Aorta (tissue), 5 donors: ENCODE measurements at places on chromosomes 11 and 22. TPM values are rescaled to one million over a fixed set of nuclear protein-coding genes. Genes with fewer than 3 reads are reported as not detected.

DNA sequence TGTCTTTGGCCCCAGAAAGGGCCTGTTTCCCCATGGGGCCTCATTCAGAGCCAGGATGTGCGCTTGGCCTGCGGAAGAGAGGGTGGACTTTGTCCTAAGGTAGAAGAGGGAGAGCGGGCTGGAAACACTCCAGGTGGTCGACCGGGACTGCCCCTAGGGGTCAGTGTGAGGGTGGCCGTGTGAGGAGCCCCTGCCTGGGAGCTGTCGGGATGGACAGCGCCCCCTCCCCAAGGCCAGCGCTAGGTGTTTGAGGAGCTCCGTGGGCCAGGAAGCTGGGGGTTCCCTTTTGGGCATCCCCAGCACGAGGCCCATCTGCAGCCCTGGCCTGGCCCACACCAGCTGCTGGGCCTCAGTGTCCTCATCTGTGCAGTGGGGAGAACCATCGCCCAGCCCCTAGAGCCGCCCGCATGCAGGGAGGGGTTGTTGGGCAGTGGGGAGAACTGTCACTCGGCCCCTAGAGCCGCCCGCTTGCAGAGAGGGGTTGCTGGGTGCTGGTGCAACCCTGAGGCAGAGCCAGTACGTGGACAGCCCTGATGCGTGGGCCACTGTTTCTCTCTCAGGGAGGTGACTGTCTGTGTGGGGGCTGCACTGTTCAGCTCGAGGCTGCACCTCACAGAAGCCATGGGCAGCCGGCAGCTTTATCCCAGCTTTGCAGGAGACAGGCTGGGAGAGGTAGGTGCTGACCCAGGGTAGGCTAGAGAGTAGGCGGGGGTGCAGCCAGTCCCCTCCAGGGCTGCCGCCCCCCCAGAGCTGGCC, 1319.9 kb downstream of the BRD1 start:
- H3K27me3 ChIP-seq: no peaks in the 10 kb centered on the region
- DNase-seq: no peak
- no peaks in the 10 kb centered on the region for H3K36me3 ChIP-seq
- H3K4me1 ChIP-seq: no peaks in the 10 kb centered on the region
- no peak overlapping the region for H3K4me3 ChIP-seq
- H3K27ac ChIP-seq: no peak overlapping the region

- H3K36me3 ChIP-seq: no peaks in the 10 kb centered on the region
- H3K4me1 ChIP-seq: no peaks in the 10 kb centered on the region
- H3K27ac ChIP-seq: no peak overlapping the region
- no peak for DNase-seq
- H3K4me3 ChIP-seq: no peak overlapping the region
- H3K27me3 ChIP-seq: no peaks in the 10 kb centered on the region
Measured at GRCh38 chr11:134533511-134533910, 121.5 kb upstream of the B3GAT1 start.

GRCh38 chr11:123504401-123504800, 74.3 kb downstream of the GRAMD1B start:
- no peak overlapping the region for H3K4me3 ChIP-seq
- no peaks in the 10 kb centered on the region for H3K27me3 ChIP-seq
- no peak for DNase-seq
- no peaks in the 10 kb centered on the region for H3K4me1 ChIP-seq

Gene GPHA2
- not detected for total RNA-seq

DNA sequence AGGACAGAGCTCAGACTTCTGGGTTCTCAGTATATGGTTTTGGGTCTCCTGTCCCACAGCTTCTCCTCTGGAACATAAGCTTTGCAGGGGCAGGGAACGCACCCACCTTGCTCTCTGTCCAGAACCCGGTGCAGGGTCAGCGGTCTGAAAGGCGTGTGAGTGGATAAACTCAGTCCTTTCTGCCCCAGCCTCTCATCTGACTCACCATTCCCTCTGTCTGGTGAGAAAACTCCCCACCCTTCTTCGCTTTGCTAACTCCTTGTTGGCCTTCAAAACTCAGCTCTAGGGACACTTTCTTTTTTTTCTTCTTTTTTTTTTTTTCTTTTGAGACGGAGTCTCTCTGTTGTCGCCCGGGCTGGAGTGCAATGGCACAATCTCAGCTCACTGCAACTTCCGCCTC, 68.9 kb upstream of the NUP50 start:
- no peak for DNase-seq
- H3K27ac ChIP-seq: no peak overlapping the region
- H3K4me1 ChIP-seq: no peaks in the 10 kb centered on the region
- H3K4me3 ChIP-seq: no peak overlapping the region

Gene TMEM86A
- 8.4 TPM for total RNA-seq

- H3K27ac ChIP-seq: peak overlapping the region; percentile 10
- H3K27me3 ChIP-seq: no peaks in the 10 kb centered on the region
- peak overlapping the region; percentile 14 for H3K4me3 ChIP-seq
Measured at GRCh38 chr11:62540804-62541701, 5.6 kb downstream of the AHNAK start.

DNA sequence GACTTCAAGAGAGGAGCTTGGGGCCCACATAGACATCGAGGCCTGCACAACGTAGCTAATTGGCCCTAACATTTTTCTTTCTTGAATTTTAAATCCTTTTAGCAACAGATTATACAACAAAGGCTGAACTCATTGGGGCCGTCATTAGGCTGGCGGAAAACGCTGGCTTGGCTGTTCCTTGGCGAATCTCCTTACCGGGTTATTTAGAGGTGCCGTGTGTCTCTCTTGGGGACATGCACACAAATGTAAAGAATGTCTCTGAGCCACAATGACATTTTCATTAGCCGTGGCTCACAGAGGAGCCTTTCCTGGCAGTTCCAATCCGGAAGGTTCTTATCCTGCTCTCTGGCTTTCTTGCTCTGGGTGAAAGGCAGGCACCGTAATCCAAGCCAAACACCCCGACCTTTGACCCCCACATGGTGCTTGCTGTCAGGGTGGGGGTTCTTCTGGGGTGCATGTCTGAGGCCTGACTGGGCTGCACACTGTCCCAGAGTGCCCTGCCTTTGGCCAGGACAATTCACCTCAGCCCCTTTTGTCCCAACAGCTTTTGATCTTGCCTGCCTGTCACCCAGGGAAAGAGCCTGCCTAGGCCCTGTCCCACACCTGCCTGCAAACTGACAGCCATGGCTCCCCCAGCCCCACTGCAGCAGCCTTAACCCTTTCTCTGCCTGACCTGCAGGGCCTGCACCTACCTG, 9.2 kb upstream of the FGF3 start:
- H3K27ac ChIP-seq: no peak overlapping the region
- H3K27me3 ChIP-seq: no peaks in the 10 kb centered on the region
- no peak overlapping the region for H3K4me3 ChIP-seq
- H3K36me3 ChIP-seq: no peaks in the 10 kb centered on the region
- H3K4me1 ChIP-seq: no peaks in the 10 kb centered on the region
- DNase-seq: no peak

GRCh38 chr11:2593393-2593950, 106.3 kb downstream of the KCNQ1OT1 start:
- DNase-seq: no peak
- H3K27me3 ChIP-seq: no peaks in the 10 kb centered on the region
- H3K27ac ChIP-seq: no peak overlapping the region

Gene ILK
- total RNA-seq: 562 TPM
